ENCODE measurements at places on chromosomes 2 and 18.

GRCh38 chr2:183243758-183244157 lies 119.5 kb downstream of the NUP35 start:
- no peak for DNase-seq

DNA sequence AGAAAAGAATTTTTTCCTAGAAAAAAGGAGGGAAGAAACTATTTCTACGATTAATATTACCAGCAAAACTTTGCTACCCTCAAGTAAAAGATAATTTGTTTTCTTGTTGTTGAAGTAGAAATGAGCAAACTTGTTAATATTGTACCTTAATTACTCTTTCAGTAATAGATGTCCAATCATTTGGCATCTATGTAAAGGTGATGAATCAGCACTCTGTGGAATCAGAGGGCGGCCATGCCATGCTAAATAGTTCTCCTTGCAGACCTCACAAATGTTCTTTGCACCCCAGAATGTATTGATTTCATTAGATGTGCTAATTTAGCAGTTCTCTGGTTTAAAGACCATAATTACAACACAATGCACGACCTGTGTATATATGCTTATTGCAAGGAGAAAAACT lies 29.1 kb upstream of the THSD7B start:
- DNase-seq, result no peak

GRCh38 chr2:216775043-216775453 lies 79.7 kb upstream of the IGFBP5 start:
- no peak for DNase-seq

DNA sequence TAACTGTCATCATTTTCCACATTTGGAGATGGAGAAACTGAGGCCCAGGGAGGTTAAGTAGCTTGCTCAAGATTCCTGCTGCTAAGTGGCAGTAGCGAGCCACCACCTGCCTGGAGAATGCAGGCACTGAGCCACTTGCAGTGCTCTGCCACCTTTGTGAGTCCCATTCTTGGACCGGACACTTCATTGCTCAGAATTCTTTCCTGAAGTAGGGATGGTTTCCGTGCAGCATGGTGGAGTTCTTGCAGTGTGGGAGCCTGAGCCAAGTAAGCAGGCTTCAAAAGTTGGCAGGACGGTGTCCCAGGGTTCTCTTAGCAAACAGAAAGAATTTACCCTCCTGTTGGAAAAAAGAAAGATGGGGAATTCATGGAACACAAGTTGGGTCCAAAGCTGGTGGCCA lies 115.0 kb upstream of the MMADHC start:
- no peak for DNase-seq

DNA sequence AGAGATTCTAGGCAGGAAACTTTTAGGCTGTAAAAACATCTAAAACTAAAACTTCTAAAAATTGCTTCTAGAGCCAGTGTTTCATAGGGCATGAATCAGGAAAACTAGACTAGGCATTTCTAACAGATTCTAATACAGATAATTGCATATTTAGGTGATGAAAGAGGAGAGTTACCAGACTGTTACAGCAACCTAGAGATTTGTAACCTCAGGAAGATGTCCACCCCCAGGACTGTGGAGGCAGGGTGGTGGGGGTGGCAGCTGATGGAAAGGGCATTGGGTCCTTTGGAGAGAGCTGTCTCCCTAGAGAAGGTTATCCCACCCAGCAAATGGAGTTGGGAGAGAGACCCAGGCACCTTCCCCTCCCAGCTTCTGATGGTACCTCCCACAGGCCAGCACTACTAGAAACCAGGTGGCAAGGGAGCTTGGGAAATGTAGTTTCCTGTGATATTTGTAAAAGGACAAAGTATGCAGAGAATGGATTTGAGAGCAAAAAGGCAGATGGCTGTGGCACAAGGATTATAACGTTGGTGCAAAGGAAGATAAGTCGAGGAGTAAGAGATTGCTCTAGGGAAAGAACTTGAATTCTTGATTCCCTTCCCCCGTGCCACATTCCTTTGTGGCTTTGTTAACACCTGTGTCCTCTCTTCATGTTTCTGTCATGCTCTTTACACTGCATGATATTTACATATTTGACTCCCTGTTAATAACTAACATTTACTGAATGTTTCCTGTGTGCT lies 75.6 kb upstream of the MGAT5 start:
- DNase-seq, result no peak

DNA sequence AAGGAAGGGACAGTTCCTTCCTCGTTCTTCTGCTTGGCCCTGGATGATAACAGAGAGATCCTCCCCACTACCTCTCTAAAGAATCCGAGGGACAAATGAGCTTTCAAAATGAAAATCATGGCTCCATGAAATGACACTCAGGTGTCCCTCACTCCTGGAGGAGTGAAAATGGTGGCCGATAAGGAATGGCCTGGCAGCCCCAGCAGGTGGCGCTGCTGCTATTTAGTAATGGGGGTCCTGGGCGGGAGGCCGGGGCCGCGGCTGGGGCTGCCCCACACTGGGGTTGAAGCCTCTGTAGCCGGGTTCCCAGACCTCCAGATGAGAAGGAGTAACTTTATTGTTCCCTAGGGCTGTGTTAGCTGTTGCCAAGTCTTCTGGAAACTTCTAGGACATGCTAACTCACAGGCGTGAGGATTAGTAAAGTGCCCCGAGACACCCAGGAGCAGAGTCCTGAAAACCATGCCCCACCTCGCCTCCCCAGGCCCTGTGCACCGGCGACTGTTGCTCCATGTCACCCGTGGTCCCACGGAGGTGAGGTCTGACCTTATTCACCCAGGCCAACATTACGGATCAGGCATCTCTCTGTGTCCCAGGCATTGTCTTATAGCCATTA lies 138.0 kb downstream of the CTIF start:
- DNase-seq, result peak; percentile 32

DNA sequence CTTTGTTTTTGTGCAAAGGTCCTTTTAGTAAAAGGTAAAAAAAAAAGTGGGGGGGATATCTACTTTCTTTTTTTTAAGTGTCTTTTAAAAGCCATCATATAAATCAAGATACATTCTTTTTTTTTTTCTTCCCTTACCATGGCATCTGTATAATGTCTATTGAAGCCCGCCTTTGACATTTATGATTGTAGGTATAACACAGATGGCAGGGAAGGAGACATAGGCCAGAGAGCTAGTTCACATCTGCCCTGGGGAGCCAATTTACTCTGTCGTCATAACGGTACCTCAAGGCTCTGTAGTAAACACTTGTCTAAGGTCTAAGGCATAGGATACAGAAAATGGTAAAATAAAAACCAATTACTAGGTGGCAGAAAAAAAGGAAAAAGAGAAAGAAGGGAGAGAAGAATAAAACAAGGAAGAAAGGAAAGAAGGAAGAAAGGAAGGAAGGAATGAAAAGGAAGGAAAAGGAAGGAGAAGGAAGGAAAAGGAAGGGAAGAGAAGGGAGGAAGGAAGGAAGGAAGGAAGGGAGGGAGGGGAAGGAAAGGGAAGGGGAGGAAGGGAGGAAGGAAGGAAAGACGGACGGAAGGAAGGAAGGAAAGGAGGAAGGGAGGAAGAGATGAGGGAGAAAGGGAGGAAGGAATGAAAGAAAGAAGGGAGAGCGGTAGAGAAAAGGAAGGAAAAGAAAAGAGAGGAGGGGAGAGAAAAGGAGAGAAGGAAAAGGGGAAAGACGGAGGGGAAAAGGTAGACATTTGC lies 343.5 kb downstream of the RBM43 start:
- DNase-seq, result no peak

- no peak for DNase-seq
Measured at GRCh38 chr2:238484522-238485452, 58.1 kb downstream of the ASB1 start.

- DNase-seq, result no peak
Measured at GRCh38 chr2:8531481-8531880, 150.4 kb upstream of the ID2 start.

DNA sequence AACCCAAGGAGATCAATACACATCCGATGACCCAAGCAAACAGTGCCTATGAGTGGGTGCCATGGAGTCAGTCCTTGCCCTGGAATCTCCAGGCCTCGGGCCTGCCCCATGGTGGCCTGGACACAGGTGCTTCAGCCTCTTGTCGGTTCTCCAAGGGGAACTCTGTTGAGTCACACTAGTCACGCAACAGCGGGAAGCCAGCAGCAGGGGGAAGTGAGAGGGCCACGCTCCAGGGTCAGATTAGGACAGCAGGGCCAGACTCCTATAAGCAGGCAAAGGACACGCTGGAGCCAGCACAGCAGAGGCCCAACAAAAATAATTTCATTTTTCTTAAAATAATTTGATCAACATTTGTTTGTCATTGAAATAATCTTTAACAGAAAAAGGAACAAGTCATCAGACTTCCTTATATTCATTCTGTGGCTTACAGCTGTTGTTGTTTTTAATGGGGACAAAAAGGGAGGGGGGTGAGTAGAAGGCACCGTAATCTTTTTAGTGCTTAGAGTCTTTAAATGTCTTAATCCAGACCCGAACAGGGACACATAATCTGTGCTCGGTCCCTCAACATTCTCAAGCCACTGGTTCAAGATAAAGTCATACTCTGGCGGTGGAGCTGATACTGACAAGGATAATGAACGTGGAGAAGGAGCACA lies 16.4 kb upstream of the ARMC9 start:
- DNase-seq, result no peak

GRCh38 chr18:47407736-47408135 lies 156.3 kb upstream of the SKOR2 start:
- no peak for DNase-seq

- DNase-seq, result no peak
Measured at GRCh38 chr18:74604361-74604760, 6.7 kb downstream of the ZNF407 start.

GRCh38 chr18:23357996-23358594 lies 95.0 kb upstream of the RIOK3 start:
- no peak for DNase-seq

GRCh38 chr2:2719015-2719414 lies 387.9 kb upstream of the MYT1L start:
- DNase-seq, result no peak

- no peak for DNase-seq
Measured at GRCh38 chr2:17520761-17521160, 2.5 kb upstream of the RAD51AP2 start.

DNA sequence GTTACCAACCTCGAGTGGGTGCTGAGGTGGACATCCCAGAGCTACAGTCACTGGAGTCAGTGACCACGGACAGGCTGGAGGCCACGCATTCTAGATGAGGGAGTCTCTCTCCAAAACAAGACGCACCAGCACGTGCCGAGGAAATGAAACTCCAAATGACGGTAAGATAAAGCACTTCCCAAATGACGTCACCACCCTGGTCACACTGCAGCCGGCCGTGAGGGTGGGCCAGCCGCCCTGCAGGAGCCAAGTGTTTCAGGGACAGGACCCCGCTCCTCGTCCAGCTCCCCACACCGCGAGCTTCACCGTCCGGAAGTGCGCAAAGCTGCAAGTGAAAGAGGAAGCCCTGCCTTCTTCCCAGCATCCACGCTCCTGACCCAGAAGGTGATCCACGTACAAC lies 99.4 kb downstream of the ZNF516 start:
- DNase-seq, result no peak

DNA sequence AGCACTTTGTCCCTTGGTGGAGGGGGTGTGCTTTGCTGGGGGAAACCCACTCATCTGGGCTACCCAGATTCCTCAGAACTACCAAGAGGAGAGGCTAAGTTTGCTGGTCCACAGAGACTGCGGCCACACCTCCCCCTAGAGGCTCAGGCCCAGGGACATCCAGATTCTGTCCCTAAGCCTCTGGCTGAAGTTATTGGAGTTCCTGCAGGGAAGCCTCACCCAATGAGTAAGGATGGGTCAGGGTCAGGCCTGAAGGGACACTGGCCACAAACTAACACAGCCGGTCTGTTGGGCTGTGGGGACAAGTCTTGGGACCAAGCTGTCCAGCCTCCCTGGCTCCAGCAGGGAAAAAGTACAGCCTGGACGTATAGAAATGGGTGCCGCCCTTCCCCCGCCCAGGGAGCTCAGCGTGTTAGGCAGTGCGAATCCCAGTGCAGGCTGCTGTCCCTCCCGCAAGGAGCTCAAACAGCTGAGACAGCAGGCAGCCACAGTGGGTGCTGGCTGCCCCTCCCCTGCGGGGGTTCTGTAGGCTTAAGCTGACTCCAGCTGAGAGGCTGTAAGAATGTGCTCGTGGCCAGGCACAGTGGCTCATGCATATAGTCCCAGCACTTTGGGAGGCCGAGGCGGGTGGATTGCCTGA lies 86.9 kb upstream of the ARL5A start:
- no peak for DNase-seq

GRCh38 chr2:172252154-172252553 lies 149.5 kb upstream of the DLX2 start:
- no peak for DNase-seq

- DNase-seq, result no peak
Measured at GRCh38 chr18:56652802-56653201, 1.6 kb downstream of the WDR7 start.

- DNase-seq, result no peak
Measured at GRCh38 chr2:18473241-18474181, 86.9 kb downstream of the RDH14 start.

DNA sequence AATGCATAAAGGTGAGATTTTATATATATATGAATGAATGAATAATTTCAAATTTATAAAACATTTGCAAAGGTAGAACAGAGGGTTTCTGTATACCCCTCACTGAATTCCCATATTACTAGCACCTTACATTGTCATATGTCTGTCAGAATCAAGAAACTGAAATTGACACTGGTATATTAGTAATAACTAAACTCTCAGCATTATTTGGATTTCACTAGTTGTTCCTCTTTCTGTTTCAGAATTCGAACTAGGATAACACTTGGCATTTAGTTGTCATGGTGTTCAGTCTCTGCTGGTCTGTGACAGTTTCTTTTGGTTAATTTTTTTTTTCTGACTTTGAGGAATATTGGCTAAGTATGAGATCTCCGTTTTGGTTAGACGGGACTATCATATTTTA lies 275.9 kb downstream of the DCC start:
- DNase-seq, result no peak

DNA sequence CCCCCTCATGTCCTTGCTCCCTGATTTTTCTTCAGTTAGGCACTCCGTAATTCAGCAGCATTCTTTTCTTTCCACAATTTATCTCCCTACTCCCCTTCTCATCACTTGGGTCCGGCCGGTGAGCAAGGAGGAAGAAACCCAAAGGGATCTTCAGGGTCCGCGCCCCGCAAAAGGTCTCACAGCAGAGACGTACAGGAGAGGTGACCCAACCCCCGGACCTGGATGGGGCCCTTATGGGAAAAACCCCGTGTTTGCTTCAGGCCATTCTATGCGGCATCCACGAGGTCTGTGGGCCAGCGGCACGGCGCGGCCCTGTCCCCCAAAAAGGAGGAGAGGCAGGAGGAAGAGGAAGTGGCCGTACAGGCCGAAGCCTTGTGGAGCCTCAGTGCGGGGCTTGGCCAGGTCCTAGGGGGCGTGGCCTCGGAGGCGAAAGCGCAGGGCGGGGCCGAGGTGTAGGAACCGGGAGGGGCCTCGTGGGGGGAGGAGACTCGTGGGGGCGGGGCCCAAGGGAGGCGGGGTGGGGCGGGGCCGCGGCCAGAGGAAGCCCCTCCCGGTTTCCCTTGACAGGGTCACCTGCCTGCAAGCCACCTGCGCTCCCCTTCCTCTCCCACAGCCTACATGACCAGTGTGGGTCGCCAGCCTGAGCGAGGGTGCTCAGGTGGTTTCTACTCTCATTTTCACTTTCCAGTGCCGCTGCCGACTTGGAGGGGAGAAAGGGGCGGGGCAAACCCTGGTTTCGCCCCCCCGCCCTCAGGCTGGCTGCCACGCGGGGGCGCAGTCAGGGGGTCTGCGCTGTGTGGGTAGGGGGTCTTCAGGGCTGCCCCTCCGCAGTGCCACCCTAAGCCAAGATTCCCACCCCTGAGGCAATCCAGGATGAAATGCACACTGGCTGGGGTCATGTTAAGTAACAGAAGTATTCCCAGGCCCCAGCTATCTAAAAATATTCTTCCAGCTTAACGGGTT lies 156.4 kb upstream of the XPO1 start:
- DNase-seq, result peak; percentile 69

Measured in activated CD8-positive, alpha-beta memory T cell treated with anti-CD3 and anti-CD28 coated beads for 4 hours (primary cell).